ENCODE measurements at places on chromosomes 11 and 22. TPM values are rescaled to one million over a fixed set of nuclear protein-coding genes. Genes with fewer than 3 reads are reported as not detected.

DNA sequence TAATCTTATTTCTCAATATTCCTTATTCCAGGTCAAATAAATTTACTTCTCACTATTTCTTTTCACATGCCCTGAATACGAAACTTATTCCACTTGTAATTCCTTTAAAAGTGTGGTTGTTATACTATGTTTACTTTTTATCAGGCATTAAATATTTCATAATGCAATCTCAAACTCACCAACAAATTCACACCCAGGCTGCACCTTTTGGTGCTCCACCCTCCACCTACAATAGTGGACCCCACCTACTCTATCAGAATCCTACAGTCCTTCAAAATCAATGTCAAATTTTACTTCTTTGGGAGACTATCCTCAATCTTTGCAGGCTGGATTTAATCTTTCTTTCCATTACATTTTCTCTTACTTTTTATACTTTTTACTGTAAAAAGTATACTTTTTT lies 65.9 kb upstream of the MTMR2 start:
- DNase-seq, result no peak

DNA sequence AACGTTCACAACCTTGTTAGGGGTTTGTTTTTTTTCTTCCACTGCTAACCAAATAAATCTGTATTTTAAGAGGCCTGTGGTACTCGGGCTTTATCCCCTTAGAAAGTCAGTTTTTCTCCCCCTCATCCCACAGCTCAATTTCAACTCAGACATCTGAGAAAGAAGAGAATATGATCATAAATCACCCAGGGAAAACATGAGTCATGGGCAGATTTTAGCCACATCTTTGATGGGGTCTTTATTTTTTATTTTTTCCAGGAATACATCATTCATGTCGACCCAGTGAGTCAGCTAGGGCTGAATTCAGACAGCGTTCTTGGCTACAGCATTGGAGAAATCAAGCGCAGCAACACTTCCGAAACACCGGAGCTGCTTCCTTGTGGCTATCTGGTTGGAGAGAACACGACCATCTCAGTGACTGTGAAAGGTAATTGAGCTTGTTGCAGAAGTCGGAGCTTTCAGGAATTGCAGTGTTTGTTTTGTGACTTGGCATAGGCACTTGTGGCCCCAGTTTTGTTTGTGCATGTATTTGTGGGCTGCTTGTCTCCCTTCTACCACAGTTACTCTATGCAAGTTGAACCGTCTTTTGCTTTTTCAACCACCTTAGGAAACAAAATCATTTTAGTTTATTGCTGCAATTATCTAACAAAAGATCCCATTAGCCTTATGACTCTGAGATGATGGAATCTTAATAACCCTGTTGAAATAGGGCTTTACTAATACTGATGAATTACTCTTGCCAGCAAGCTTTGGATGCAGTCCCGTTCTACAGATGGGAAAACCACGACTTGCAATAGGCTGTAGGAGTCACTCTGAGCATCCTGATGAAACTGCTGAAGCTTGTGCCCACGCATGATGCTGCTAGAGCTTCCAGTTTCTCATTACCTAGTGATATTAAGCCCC lies 62.7 kb downstream of the DBX1 start:
- DNase-seq, result no peak

Gene CLMP
- total RNA-seq, result 42.0 TPM

- no peak for DNase-seq
Measured at GRCh38 chr11:118921121-118921928, 4.4 kb downstream of the BCL9L start.

DNA sequence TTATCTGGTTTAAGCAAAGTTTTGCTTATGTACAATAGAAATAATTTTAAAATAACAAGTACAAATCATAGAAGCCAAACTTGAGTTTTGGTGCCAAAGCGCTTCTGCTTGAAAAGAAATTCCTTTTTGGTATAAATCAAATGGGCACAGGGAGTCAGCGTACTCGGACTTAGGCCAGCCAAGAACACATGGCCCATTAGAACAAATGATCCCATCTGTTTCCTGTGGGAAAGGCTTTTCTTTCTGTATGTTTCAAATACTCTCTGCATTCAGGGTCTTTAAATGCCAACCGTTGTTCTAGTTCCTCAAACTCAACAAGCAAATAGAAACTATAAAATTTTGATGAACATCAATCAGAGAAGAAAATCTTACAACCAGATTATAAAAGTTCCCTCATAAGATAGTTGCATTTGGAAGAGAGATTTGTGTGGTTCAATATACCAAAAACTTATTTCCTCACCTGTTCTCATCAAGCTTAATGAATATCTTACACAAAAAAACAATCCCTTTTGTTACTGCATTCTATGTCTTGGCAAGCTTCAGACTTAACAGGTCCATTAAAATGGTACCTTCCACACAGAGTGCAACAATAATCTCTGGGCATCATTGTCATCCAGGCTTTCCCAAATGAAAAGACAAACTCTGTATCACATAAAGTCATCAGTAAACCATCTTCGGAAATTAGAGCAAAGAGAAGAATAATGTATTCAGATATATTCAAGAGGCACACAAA lies 739.8 kb upstream of the API5 start:
- no peak for DNase-seq

DNA sequence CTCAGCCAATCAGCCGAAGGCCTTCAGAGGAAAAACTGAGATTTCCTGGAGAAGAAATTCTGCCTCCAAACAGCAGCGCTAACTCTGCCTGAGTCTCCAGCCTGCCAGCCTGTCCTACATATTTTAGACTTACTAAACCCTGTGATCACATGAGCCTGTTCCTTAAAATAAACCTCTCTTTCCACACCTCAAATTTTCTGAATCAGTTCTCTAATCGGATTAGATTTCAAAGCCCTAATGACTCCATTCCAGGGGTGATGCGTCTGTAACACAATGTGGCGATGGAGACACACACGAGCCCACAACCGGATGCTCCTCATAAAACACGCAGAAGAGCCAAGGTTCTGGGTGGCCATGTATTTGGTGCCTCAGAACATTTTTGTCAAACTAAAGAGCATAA lies 1371.2 kb downstream of the BRD1 start:
- no peak for DNase-seq

- no peak for DNase-seq
Measured at GRCh38 chr11:118055966-118056365, 20.9 kb upstream of the TMPRSS4 start.

DNA sequence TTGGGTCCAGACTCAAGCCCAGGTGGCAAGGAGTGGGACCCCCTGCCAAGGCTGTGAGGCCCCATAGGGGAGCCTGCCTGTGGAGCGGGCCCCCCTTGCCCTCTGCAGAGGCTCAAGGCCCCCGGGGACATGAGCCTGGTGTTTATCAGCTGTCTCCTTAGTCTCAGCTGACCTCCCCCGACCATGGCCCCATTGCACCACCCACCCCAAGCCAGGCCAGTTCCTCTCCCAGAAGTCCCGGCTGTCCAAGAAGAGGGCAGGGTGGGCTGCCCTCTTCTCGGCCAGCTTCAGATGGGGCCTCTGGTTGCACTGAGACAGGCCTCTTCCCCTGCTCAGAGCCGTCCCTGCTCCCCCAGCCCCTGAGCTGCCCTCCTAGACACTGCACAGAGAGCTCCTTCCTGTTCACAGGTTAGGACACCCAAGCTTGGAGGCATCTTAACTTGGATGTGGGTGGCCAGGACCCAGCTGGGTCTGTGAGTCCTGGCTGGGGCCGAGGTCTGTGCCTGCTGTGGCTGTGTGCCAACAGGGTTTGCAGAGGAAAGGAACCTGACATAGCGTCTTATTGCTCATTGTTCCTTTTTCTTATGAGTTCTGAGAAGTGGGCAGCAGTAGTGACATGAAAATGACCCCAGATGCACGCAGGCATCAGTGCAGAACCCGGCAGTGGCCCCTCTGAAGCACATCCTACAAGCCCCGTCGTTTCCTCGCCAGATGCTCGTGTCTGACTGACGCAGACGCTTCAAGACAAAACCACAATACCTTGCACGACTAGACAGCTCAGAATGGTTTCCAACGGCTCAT lies 5.4 kb downstream of the TRABD start:
- DNase-seq, result no peak

DNA sequence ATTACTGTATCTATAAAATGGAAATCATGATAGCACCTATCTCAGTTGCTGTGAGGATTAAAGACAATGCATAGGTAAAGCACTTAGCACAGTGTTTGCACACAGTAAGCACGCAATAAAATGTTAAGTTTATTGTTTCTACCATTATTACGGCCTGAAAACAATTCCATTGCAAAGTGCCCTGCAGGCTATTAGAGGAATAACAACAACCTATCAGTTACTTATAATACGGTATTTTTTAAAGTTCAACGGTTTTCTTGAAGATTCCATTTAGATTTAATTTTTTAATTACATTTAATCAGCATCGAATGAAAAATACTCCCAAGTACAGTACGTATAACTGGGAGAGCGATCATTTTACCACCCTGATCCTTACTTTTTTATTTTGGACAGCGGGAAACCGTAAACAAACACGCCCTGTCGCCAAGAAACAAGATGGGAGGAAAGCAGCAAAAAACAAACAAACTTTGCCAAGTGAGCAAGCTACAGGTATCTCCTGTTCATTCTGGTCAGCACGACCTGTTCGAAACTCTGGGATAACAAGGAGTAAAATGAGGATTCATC lies 893 bp downstream of the SLC36A4 start:
- no peak for DNase-seq

GRCh38 chr11:127247261-127247851 lies 246.8 kb upstream of the KIRREL3 start:
- DNase-seq, result no peak

Gene OR51B2
- total RNA-seq, result 0.78 TPM

Gene FKBP2
- 17.5 TPM for total RNA-seq

Gene DDTL
- total RNA-seq, result 3.1 TPM

DNA sequence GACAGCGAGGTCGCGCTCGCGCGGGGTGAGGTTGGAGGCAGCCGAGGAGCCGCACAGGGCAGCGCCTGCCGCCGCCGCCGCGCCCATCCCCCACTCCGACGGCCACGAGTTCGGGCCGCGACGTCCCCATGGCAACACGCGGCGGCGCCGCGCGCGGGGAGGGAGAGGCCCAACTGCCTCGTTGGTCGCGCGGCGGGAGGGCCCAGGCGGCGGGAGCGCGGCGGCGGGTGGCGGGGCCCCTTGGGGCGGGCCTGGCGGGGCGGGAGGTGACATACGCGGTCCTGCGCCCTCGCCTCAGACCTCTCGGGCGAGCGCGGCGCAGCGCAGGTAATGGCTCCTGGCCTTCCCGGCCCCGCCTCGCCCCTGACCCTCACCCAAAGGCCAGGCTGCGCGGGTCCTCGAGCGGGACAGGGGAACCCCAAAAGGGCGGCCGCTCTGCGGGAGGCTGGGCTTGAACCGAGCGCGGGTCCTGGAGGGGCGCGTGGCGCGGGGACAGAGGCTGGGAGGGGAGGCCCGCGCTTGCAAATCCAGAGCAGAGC lies at the start of gene DEUP1:
Gene DEUP1 (plus strand): TSS at position 297 of the 539 bp plus-strand sequence. CDS start 1,518 bp downstream, outside the sequence.
- DNase-seq, result no peak

GRCh38 chr11:3626250-3626960 lies 15.4 kb downstream of the ART5 start:
- DNase-seq, result no peak

- DNase-seq, result no peak
Measured at GRCh38 chr22:26617271-26618199, at the start of gene CRYBB1. Gene CRYBB1 (minus strand): TSS chr22:26618027. CDS start chr22:26616319, 1,708 bp downstream.

GRCh38 chr22:36110306-36110881 lies 50.2 kb downstream of the APOL3 start:
- no peak for DNase-seq

DNA sequence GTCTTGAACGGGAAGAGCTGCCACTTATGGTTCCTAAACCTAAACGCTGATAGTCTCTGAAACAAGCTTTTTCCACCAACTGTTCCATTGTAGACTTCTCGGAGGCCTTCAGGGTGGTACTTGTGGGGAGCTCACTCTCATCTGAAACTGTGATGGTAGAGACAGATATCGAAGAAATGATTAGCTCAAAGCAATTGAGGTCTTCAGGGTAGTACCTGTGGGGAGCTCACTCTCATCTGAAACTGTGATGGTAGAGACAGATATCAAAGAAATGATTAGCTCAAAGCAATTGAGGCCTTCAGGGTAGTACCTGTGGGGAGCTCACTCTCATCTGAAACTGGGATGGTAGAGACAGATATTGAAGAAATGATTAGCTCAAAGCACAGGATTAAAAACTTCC lies 175.7 kb downstream of the SWAP70 start:
- no peak for DNase-seq

DNA sequence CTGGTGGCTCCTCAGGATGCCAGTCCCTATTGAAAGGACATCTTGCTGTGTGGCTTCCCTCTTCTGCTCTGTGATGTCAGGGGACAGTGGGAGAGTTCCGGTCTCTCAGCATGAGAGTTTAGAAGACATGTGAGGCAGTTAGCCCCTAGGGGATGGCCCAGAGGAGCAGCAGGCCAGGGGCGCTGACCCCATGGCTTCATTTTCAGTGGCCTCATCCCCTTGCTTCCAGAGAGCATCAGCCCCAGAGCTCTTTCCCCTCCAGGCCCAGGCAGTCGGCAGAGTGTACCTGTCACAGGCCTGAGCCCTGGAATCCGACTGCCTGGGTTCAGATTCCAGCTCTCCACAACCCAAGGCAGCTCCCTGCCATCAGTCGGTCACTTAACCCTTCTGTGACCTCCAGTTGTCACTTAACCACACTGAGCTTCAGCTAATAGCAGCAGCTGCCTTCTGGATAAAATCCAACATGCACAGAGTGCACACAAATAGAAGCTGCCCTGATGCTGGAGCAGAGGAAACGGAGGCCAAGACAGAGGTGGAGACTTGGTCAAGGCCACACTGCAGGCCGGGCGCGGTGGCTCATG lies 14.1 kb upstream of the LRRC10B start:
- no peak for DNase-seq

DNA sequence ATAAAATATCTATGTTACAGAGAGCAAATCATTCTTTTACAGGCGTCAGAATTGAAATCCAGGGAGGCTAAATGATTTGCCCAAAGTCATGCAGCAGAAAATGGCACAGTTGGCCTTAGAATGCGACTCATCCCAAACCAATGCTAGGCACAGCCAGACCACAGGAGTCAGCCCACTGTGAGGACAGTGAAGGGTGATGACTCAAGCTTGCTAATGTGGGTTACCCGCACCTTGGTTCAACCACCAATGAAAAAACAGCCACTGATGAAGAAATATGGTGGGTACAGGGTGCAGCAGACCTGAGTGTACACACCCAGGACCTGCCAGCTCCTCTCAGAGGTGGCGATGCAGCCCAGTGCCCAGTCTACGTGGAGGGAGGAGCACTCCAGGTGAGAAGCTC lies 89.7 kb downstream of the ZC3H12C start:
- DNase-seq, result no peak

GRCh38 chr11:60989093-60989650 lies 17.7 kb downstream of the CD6 start:
- DNase-seq, result no peak

Gene WT1
- total RNA-seq, result not detected

- no peak for DNase-seq
Measured at GRCh38 chr22:25494774-25495173, 69.7 kb upstream of the GRK3 start.

Gene RAPSN
- total RNA-seq, result not detected

Gene SIK2
- total RNA-seq, result 12.6 TPM

GRCh38 chr11:87013912-87014825 lies 23.6 kb upstream of the TMEM135 start:
- DNase-seq, result no peak
